ENCODE measurements at places on chromosomes 1 and 21.
A peak's percentile ranks its signal among the peaks of the same experiment; 100 is the strongest.

- DNase-seq: peak; percentile 87
Measured at GRCh38 chr1:181936768-181937581, 124.5 kb downstream of the ZNF648 start.

DNA sequence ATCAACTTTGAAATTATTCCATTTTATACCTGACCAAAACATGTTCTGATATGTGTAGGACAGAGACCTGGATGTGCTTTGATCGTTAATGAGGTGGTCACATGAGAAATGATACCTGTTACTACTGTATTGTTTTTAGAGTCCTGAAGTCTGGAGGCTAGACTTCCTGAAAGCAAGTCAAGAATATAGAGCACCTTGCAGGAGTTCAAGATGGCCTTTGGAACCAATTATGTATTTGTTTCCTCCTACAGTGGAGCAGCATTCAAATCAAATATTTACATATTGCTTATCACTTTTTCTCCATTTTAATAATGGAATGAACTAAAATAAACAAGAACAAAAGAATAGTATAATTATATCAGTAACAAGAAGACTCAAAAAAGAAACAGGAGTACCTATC, 82.7 kb upstream of the TENT5C start:
- no peak for DNase-seq

GRCh38 chr1:156384658-156385057, 15.6 kb downstream of the RHBG start:
- DNase-seq: no peak

- DNase-seq: no peak
Measured at GRCh38 chr1:65079941-65080340, 68.1 kb upstream of the AK4 start.

DNA sequence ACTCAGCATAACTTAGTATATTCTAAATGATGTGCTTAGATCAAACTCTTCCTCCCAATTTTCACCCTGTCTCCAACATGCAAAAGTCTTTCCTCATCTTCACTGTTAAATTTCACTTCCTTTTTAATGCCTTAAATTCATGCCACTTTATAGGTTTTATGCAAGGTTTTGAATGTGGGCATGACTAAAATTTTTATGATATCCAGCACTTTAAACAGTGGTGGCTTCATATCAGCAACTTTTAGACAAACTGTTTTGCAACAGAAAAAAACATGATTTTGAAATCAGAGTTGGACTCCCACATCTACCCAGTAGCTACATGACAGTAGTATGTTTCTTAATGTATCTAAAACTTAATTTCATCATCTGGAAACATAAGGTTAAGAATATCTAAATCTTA, 84.7 kb upstream of the ZP4 start:
- DNase-seq: no peak

- no peak for DNase-seq
Measured at GRCh38 chr1:153963850-153964331, 554 bp upstream of the SLC39A1 start.

DNA sequence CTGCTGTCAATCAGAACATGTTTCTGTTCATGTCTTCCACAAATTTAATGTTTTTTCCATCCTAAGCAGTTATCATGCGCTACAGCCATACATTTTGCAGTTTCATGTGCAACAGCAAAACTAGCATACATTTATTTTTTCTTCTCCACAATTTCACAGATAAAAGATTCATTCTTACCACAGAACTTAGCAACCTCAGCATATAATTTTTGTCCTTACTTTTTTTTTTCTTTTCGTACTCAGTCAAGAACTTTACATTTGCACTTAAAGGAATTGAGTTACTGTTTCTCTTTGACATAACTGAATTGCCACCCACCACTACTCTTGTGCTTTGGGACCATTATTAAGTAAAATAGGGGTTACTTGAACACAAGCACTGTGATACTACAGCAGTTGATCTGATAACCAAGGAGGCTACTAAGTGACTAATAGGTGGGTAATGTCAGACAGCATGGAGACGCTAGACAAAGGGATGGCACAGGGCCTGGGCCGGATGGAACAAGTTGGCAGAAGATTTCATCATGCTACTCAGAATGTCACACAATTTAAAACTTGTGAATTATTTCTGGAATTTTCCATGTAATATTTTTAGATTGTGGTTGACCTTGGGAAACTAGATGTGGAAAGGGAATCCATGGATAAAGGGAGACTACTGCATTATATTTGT, 50.2 kb upstream of the LHX8 start:
- no peak for DNase-seq

DNA sequence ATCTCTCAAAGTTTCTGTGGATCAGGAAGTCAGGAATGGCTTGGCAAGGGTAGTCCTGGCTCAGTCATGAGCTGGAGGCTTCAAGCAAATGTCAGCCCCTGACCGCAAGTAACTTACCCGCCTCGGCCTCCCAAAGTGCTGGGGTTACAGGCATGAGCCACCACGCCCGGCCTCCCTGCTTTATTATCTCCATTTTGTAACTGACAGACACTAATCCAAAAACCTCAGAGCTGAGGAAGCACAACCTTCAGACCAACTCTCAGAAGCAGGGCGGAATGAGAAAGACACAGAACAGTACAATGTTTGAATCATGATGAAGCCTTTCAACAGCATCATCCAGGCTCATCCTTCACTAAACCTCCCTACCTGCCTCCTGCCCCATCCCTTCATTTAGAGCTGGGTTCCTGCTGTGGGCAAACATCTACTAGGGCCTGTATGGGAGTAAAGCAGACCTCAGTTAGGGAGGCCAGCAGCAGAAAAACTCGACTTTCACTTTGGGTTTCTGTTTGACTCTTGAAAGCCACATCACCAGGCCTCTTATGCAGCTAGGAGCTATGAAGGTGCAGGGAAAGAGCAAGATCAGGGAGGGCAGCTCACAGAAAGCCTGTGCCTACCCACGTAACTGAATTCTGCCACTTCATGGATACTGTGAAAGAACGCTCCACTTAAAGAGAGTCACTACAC, 84.4 kb upstream of the RAB4A start:
- DNase-seq: no peak

DNA sequence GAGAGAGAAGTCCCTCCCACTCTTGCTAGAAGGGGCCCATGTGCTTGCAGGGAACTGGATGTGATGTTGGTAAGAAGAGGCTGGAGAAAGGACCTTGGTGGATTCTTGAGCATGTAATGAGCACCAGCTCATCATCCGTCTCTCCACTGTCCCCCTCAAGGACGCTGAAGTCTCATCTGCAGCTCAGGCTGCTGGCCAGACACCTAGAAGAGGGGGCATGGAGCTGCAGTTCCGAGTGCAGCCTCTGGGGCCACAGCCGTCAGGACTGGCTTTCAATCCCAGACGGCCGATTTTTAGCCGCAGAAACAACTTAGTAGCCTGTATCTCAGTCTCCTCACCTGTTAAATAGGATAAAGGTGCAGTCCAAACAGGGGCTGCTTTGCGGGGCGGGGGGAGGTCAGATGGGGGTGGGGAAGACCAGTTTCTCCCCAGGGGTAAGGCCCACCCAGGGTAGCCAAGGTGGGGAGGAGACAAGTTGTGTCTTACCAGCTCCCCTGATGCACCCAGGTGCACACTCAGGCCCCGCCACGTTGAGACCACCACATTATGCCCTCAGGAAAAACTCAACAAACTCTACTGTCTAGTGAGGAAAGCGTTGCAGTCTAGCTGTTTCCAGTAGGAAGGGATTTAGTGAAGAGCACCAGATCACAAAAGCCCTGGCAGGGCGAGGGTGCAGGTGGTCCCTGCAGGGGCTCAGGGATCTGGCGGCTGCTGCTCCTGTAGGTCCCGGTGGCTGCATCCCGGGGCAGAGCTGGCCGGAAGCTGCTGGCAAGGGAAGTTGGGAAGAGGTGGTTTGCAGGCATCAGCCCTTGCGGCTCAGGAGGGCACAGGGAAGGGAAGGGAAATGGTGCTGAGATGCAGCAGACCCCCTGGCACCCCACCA, 29.5 kb downstream of the LDLRAP1 start:
- DNase-seq: no peak

DNA sequence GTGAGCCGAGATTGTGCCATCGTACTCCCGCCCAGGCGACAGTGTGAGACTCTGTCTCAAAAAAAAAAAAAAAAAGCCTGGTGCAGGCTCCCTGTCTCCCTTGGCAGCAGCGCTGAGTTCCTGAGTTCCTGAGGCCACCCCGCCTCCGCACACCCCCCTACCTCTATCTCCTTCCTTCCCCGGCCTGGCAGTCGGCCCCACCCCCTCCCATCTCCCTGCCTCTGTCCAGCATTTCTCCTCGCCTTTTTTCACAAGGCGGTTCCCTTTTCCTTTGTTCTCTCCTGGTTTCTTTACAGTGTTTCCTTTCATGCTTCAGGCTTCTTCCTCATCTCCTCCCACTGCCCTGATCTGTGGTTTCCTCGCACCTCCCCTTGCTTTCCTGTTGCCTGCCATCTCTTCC, 2.7 kb downstream of the RORC start:
- DNase-seq: no peak

DNA sequence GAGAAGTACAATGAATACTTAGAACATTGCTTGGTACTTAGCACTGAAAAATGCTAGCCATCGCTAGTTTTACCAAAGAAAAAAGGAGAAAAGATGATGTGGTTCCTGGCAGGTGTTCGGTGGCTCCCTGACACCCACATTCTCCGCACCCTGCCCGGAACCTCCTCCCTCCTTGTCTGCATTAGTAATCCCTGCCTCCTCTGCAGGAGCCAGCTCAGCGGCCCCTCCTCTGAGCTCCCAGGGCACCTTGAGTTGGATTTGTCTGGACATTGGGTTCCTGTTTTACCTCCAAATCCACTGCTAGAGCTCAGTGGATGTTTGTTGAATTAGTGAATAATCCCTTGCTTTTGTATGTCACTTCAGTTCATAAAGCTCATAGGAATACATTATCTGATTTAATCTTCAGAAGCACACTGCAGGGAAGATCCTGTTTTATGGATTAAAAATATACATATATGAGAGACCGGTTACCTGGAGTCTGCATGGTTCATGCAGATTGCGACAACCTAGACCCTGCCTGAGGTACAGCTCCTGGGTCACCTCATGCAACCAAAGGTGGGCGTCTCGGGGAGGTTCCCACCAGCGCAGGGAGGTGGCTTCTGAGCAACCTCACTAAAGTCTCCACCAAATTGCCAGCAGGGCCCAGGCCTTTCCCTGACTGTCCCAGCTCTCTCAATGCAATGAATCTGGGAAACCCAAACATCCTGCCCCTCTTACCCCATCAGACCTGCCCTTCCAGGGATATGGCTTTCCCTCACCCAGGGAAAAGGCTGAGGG, 24.2 kb downstream of the PCAT6 start:
- no peak for DNase-seq

GRCh38 chr1:23167353-23168078, 1.1 kb downstream of the LUZP1 start:
- DNase-seq: no peak

DNA sequence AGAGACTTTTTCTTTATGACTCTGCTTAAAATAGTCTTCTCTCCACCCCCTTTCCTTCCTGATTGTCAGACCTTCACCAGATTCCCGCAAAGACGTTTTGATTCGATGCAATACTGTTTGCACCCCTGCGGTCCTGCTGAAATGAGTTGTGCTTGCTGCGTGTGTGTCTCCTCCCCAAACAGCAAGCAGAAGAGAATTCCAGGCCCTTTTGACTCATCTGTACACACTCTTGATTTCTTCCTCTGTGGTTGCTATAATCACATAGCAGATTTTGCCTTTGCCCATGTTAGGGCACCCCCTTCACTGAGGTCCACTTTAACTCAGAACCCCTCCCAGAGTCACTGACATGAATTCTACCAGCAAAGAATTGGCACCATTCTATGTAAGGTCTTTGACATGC, 136.5 kb downstream of the ZZZ3 start:
- DNase-seq: no peak

- no peak for DNase-seq
Measured at GRCh38 chr1:4324525-4324924, 329.9 kb upstream of the AJAP1 start.

DNA sequence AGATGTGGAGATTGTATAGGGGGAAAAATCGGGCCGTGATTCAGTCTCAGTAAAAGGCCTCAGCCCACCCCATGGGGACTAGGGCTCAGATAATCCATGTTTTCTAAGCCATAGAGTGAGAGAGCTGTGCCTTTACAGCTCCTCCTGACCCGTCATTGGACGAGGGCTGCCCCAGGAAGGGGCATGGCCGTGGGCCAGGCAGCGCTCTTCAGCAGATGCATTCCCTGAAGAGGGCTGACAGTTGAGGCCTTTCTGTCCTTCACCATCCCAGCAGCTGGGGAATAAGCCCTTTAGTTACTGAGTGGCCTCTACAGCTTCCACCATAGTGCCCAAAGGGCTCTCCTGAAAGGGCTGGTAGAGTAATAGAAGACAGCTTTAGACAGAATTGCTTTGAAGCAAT, 57.2 kb downstream of the ST3GAL3 start:
- no peak for DNase-seq

GRCh38 chr1:55154616-55155015, 60.5 kb downstream of the USP24 start:
- DNase-seq: no peak

GRCh38 chr1:153796786-153797659, 21.8 kb downstream of the SLC27A3 start:
- DNase-seq: no peak

DNA sequence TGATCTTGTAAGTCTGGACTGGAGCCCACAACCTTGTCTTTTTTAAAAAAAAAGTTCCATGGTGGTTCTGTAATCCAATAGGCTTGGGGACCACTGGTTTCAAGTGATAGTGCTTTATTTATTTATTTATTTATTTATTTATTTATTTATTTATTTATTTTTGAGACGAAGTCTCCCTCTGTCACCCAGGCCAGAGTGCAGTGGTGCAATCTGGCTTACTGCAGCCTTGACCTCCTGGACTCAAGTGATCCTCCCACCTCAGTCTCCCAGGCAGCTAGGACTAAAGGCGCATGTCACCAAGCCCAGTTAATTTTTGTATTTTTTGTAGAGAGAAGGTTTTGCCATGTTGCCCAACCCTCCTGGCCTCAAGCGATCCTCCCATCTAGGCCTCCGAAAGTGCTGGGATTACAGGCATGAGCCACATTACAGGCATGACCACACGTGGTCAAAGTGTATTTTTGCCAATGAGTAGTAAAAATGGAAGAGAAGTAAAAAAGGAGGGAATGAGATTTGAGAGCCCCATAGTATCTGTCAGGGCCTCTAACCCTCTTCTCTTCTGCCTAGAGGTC, 44.8 kb upstream of the ARHGAP29 start:
- no peak for DNase-seq

Data from iPS DF 6.9 (cell line).